M059J (cell line): ENCODE measurements at places on chromosomes 16 and 17. TPM values are rescaled to one million over a fixed set of nuclear protein-coding genes. Genes with fewer than 3 reads are reported as not detected.

GRCh38 chr17:32445497-32445896 lies 1.2 kb downstream of the PSMD11 start:
- DNase-seq = no peak

DNA sequence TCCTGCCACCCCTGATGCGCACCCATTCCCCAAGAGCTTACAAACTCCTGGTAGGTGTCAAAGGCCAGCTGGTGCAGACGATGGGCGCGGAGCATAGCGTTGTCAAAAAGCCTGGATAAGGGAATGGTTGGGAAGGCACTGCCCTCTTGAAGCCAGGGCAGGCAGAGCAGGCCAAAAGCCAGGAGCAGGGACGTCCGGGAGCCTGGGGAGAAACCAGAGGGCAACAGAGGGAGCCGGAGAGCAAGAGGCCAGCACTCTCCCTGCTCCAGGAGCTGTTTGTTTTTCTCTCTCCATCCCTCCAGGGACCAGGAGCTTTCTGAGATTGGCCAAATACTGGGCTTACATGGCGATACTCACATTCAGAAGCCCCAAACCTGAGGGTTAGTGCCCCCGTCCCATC lies 334 bp downstream of the GH1 start:
- peak; percentile 8 for DNase-seq

GRCh38 chr16:89045881-89046280 lies 47.8 kb upstream of the ACSF3 start:
- DNase-seq = no peak

DNA sequence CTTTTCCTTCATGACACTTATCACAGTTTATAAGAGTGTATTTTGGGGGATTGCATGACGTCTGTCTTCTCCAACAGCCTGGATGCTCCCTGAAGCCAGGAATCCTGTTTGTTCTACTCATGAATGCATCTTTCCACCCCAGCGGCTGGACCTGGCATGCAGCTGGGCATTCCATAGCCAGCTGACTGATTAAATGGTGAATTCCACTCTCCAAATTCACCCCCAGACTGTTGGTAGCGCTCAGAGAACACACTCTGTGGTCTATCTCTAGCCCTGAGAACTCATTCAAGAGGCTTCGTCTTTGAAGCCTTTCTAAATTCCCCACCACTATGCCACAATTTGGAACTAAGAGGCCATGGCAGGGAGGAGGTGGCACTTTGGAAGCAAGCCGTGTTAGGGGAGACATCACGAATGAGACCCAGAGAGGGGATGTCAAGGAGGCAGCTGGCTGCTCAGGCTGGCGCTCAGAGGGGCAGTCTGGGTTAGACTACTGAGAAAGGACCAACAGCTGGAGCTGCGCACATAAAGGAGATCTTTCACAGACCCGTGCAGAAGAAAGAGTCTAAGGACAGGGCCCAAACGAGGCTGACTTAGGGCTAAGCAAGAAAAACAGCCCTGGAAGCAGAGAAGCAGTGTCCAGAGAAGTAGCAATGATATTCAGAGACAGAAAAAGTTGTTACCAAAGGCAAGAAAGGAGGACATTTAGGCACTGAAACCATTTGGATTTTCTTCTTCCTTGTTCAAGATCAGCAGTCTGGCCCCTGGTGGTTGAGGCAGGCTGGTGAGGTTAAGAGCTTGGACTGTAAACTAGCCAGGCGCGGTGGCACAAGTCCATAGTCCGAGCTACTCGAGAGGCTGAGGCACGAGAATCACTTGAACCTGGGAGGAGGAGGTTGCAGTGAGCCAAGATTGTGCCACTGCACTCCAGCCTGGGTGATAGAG lies 42.4 kb upstream of the ZNF629 start:
- DNase-seq = no peak

DNA sequence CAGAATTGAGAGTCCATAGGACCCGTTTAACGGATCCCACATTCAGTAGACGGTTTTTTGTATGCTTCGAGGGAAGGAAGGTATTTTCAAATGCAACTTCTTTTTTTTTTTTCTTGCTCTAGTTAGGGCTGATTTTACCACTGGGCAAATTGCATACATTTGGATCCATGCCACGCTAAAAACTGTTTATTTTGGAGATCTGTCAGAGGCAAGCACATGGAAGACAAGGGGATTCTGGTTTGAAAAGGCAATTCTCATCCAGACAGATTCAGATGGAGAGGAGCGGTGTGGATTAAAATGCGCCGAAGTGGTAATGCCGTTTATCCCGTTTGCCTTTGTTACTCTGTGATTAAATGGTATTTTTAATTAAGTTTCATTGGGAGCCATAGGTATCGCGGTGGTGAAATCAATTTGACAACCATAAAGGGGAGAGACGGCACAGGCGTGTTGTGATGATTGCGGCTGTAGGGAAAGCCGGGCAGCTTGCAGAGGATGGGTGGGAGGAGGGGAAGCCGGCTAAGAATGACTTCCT lies 170.4 kb downstream of the IRX3 start:
- DNase-seq = no peak

GRCh38 chr16:83305092-83305491 lies 502.7 kb upstream of the HSBP1 start:
- peak; percentile 88 for DNase-seq

GRCh38 chr16:60771138-60771537 lies 1265.1 kb downstream of the CDH8 start:
- DNase-seq = no peak

- peak; percentile 47 for DNase-seq
Observed at GRCh38 chr17:45050481-45051059, 862 bp downstream of the DCAKD start.

- no peak for DNase-seq
Observed at GRCh38 chr16:81578076-81578475, 133.5 kb downstream of the CMIP start.

DNA sequence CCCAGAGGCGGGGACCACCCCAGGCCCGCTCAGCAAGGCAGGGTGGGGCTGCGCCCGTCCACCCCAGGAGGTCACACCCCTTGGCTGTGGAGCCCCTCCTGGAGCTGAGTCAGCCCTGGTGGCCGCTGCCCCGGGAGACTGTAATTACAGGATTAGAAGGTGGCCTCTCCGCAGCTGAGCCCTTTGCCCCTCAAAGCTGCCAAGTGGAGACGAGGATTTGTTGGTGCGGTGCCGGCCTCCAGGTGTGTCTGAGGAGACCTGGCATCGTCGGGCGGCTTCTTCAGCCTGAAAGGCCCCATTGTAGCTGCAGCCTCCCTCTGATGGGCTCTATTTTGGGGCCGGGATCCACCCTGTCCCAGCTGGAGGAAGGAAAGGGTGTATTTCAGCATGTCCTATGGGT lies 22.7 kb upstream of the SPNS2 start:
- no peak for DNase-seq

DNA sequence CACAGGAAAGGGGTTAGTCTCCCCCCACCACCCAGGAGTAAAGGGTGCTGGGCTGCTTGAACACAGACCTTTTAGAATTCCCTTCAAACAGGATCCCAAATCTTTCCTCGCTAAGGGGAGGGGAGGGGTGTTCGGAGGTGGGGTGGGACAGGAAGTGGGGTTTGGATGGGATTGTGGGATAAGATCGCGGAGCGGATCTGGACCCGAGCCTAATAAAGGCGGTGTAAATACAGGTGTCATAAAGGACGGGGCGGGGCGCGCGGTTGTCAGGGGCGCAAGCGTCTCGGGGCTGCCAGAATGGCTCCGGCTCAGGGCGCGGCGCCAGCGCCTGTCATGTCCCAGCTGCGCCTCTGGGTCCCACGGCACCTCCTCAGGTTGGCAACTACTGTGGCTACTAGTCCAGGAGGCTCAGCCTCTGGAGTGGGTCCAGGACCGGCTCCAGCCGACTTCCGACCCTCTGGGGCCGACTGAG lies 59.8 kb upstream of the FBXO47 start:
- DNase-seq = peak; percentile 38

GRCh38 chr17:77774182-77774581 lies 184.3 kb upstream of the TNRC6C start:
- no peak for DNase-seq

- no peak for DNase-seq
Observed at GRCh38 chr17:35048685-35049379, 14.7 kb downstream of the RFFL start.

The TLCD3B gene
- total RNA-seq = 0.42 TPM in 1 of 2 replicates, not detected in the other

The C1QBP gene
- 223 and 244 TPM in 2 replicates for total RNA-seq

The STRADA gene
- total RNA-seq = 15.2 and 18.3 TPM in 2 replicates

The SDR42E1 gene
- total RNA-seq = 0.64 and 1.3 TPM in 2 replicates
